T-helper 2 cell treated with Interferon-gamma antibody and Interleukin-4, amounts not matched to agents 5 μg/mL and 100 μg/mL, for 36 hours (primary cell): ENCODE measurements at places on chromosomes 13 and 19.

DNA sequence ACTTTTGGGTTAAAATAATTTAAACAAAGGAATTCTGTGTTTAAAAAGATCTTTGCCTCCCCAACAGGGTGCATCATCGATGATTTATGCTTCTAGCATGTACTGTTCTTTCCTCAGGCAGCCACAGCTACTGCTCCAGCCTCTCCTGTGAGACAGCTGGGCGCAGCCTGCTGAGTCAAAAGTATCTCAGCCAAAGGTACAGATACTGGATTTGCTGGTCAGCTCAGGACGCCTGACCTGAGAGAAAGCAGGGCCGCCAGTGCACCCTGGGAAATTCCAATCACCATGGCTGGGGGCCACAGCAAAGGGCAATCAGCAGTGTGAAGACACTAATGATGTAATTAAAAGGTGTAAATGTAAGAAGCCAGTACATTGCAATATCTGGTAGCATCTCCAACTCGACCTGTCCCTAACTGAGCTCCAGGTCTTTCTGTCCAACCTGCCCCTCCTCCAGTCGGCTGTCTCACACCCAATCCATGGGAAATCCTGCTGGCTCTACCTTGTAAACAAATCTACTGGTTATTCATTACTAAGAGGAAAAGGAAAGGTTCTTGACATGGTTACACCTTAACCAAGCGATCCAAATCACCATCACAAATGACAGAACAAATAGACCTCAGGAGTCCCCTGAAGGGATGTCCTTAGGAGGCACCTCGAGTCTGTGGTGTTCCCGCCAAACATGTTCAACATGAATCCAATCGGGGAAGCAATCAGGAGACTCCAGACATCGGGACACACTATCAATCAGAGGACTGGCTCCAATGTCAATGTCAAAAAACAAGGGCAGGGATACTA is 7.3 kb downstream of the OPA3 start:
- no peak for DNase-seq

DNA sequence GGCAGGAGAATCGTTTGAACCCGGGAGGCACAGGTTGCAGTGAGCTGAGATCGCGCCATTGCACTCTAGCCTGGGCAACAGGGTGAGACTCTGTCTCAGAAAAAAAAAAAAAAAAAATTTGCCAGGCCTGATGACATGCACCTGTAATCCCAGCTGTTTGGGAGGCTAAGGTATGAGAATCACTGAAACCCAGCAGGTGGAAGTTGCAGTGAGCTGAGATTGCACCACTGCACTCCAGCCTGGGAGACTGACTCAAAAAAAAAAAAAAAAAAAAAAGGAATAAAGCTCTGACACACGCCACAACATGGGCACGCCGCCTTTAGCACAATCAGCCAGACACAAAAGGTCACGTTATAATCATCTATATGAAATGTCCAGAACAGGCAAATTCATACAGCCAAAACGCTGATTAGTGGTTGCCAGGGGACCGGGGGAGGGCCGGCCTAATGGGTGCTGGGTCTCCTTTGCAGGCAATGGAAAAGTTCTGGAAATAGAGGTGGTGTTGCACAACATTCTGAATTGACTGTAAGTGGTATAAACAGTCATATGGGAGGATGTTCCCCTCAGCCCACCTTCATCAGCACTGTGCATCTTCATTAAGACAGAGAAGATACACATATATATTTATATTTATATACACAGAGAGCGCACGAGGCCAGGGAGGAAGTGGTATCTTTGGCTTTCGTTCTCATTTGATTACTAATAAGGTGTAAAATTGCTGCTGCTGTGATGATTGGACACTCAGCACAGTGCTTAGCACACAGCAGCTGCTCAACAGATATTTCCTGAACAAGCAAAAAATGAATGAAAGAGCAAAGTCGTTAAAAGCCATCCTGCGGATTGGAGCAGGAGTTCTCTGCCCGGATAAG is 3.8 kb downstream of the HSPBP1 start:
- no peak for DNase-seq

DNA sequence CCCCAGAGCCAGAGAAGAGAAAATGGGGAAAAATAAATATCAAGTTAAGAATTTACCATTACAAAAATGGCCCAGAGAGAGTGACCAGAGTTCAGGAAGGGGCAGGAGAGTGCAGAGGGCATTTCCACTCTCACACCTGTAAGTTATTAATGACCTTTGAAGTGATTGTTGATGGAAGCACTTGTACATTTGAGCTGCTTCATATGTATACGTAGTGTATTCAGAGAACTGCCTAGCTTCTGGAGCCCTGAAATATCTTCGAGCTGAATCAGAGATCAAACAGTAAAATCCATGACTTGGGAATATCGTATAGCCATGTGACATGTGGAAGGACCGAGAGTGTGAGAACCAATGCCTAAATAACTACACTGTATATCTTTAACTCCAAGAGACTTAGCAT is 49.2 kb upstream of the PCCA start:
- DNase-seq: no peak

GRCh38 chr19:48121909-48122371 is 11.3 kb upstream of the PLA2G4C start:
- DNase-seq: no peak

DNA sequence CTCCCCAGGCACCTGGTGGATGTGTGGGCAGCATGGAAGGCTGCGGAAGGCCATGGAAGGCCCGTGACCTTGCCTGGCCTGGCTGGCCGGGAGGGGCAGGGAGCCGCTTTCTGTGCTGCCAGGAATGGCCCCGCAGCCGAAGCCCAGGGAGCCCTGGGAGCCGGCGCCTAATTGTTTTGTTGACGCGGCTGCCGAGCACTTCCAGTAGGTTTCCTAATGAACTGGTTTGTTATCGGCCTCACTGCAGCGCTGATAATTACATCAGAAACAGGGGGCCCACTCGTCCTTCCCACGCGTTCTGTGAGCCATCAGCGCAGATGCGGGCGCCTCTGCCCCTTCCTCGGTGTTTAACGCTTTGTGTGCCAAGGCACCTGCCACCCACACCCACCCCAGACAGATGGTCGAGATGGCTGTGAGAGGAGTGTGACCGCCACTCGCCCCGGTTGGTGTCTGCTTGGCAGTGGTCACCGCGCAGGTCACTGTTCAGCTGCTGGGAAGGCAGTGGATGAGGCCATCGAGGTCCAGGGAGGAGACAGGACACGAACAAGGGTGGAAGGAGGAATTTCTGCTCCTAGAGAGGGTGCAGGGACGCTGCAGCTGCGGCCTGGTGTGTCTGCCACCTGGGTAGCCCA is 124.5 kb downstream of the KDM4B start:
- no peak for DNase-seq

- no peak for DNase-seq
Measured at GRCh38 chr13:23673354-23673753, 103.1 kb downstream of the TNFRSF19 start.
